Choroid plexus epithelial cell (primary cell): ENCODE measurements at places on chromosomes 1 and 21.
A peak's percentile ranks its signal among the peaks of the same experiment; 100 is the strongest.

DNA sequence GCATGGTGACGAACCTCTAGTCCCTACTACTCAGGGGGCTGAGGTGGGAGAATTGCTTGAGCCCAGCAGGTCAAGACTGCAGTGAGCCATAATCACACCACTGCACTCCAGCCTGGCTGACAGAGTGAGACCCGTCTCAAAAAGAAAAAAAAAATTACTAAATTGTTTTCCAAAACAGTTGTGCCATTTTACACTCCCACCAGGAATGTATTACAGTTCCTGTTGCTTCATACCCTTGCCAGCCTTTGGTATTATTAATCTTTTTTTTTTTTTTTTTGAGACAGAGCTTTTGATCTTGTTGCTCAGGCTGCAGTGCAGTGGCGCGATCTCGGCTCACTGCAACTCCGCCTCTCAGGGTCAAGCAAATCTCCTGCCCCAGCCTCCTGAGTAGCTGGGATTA is 55.9 kb downstream of the RPS6KA1 start:
- no peak for DNase-seq

GRCh38 chr1:28887419-28887834 is 26.9 kb upstream of the EPB41 start:
- no peak for DNase-seq

DNA sequence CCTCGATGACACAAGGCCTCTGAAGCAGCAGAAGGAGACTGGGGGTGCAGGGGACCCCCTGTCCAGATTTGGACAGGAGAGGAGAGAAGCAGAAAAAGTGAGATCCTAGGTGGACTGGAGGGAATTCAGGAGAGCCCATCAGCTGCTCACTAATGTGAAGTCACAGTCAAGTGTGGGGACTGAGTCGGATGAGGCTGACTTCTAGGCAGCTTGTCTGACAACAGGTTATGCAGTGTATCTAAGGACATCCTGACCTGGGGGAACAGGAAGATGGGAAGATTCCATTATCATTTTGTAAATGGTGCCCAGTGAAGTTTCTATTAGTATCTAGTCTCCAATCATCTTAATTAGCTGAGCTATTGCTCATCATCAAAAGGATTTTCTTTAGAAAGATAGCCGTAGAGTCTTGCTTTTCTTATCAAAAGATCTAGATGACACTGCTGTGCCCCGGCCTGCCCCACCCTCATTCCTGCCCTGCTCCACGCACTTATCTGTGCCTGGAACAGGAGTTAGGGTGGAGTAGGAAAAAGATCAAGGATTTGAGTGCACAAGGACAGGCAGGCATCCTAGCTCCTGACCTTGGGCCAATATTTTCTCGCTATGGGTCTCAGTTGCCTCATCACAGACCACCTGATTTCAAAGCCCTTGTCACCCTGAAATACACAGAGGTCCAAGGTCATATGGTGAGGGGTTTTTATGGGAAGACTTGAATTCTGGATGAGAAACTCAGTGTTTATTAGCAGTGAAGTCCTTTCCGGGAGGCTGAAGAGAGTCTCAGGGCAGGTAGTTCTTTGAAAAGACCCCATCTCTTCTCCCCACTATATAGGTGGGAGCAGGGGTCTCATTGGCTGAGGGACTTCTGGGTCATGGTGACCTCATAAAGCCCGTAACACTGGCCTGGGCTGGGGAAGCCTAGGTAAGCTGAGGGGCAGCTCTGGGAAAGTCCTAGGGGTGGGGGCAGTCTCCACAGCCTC is at the start of gene MROH7:
MROH7 (plus strand) TSS at position 924 of the 974 bp plus-strand sequence. CDS start 11,141 bp downstream, outside the sequence.
- DNase-seq = no peak

DNA sequence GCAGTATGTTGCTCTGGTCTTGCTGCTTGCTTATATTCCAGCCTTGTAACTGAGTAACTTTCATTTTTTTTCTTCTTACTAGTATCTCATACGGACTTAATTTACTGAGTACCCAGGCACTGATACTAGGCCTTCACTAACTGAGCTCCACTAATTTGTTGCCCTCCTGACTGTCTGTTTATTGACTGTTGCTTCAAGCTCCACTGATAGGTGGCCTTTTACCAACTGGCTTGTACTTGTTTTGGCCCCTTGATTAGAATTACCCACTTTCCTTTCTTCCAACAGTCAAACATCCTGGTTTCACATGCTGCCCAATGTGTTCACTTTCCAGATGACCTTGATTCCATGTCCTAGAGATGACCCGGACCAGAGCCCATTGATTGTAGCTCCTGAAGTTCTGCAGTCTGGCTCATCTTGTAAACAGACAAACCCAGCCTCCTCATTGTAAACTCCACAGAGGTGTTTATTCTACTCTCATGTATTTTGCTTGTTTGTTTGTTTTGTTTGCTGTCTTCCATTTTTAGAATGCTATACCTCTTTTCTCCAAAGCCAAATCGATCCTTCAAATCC is 27.7 kb downstream of the RGS1 start:
- no peak for DNase-seq

DNA sequence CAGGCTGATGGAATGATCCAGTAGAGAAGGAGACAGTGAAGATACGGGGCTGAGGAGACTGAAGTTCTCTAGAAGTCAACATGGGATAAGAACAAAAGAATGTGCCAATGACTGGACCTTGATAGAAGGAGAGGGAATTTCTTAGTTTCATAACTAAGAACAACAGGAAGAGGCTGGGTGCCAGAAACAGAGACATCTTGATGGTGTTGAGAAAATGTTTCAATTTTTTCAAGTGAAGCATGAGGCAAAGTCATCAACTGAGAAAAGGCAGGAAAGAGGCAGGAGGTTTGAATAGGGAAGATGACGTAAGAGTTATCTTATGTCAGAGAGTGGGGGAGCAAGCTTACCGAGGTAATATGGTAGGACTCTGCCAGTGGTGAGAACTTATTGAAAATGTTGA is 80.1 kb downstream of the SPAG17 start:
- peak; percentile 18 for DNase-seq

DNA sequence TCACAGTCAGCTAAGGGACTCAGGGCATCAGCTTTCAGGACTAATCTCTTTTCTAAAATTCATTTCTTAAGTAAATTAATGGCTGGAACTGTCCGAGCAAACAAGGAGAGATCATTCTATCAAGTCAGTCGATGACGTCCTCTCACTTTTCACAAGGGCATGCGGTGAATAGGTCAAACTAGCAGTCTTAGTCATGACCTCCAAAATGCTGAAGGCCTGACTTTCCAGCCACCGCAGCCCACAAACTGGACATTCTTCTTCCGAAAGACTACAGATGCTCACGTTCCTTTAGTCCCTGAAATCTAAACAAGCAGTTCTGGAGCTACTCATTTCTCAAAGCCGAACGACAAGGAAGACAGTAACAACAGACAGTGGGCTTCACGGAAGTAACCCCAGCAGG is 127.9 kb downstream of the TIAM1 start:
- DNase-seq = no peak

GRCh38 chr1:158961178-158961577 is 29.8 kb downstream of the PYHIN1 start:
- DNase-seq = no peak

GRCh38 chr21:38223893-38224540 is 32.8 kb upstream of the KCNJ15 start:
- peak; percentile 57 for DNase-seq

DNA sequence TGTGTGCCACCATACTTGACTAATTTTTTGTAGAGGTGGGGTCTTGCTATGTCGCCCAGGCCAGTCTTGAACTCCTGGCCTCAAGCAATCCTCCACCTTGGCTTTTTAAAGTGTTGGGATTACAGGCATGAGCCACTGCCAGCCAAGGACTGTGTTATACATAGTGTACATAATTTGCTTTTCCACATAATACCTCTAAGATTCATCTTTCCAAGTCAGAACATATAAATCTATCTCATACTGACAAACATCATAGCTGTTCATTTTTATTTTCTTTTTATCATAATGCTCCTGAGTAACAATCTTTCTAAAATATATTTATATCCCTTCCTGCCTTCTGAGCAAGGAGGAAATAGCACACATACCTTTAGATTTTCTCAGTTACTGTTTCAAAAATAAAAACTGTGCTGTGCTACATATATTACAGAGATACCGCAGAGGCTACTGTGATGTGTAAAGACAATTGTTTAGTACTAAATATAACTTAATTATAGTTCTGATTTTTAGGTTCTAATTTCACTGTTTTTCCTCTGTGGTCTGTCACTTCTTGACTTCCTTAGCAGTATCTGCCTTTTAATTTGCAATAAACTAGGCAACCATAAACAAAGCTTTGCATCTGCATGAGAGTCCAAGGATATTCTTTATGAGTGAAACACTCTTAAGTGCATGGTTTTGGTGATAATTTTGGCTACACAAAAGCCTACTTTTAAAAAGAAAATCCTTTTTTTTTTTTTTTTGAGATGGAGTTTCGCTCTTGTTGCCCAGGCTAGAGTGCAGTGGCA is 59.3 kb downstream of the EYA3 start:
- DNase-seq = peak; percentile 66

DNA sequence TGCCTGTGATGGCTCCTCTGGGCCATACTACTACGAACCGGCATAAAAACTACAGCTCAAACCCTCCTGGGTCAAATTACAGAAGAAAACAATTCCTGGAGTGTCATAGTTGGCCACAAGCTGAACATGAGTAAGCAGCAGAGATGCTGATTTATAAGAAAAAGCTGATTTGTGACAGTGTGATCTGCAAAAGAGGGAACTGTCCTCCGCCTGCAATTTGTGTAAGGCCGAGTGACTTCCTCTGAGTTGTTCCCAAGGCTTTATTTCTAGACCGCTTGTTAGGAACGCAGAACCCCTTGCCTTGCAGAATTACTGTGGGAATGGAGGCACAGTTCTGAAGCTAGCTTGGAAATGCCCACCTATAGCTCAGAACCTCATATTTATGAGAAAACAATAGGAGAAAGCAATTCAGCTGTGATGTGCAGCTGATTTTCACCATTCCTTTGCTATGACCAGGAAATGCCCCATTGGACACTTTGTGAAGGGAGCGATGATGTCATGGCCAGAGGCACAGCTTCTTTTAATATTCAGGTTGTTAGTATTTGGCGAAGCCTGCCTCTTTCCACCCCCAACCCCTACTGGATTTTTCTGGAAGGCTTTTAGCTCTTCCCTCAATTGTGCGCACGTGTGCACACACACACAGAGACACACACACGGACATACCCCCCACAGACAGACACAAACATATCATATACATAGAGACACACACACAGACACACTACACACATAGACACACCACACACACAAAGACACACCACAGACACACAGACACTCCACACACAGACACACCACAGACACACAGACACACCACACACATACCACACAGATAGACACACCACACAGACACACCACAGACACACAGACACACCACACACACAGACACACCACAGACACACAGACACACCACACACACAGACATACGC is 47.6 kb downstream of the IER5 start:
- DNase-seq = peak; percentile 92

GRCh38 chr1:21189906-21190500 is 13.3 kb upstream of the EIF4G3 start:
- no peak for DNase-seq

- no peak for DNase-seq
Observed at GRCh38 chr1:155241841-155242264, 13.4 kb downstream of the ENTREP3 start.

DNA sequence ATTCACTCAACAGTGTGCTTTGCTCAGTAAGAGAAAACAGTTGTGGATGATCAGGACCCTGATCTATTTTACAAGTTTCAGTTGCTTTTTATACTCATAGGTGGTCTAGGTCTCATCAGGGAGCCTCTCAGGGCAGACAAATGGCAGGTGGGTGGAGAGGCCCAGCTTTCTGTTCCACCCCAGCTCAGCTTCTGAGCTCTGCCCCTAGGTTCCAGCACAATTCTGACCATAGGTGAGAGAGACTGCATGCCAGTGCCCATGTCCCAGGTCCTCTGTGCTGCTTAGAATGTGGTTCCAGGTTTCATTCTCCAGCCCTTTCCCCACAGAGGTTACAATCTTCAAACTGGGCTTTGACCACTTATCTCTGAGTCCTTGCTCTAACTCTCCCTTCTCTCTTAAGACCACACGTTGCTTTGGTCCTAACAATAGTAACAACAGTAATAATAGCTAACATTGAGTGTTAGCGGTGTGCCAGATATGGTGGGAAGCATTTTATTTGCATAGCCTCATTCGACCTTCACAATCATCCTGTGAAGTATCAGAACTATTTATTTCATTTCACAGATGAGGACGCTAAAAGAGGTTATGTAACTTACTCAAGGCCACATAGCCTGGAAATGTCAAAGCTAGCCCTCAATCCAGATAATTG is 19.6 kb upstream of the DUSP10 start:
- DNase-seq = no peak

- DNase-seq = no peak
Observed at GRCh38 chr1:173823781-173824314, 625 bp upstream of the DARS2 start.

DNA sequence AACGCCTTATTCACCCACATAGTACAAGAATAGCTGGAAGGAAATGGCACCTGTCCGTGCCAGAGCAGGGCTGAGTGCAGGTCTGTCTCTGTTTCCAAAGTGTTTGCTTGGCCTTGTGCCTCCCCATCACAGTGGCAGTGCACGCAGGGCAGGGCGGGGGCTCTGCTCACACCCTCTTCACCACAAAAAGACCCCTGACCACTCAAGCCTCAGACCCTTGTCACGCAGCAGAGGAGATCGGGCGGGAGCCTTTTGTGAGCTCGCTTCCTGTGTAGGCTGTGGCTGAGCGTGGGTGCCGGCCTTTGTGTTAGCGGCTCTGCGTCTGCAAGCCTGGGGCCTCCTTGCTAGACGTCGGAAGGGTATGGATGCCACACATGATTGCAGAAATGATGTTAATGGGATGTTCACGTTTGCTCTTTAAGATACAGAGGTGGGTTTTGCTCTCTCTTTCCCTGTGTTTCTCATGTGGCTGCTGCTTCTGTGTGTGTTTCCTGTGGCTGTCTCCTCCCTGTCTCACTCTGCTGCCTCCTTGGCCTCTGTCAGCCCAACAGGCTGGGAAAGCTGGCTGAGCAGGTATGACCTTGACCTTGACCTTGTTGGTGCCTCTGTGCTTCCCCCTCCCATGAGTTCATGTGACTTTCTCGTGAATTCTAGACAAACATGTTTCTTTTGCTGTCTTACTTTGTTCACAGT is 45.4 kb downstream of the S100B start:
- no peak for DNase-seq

DNA sequence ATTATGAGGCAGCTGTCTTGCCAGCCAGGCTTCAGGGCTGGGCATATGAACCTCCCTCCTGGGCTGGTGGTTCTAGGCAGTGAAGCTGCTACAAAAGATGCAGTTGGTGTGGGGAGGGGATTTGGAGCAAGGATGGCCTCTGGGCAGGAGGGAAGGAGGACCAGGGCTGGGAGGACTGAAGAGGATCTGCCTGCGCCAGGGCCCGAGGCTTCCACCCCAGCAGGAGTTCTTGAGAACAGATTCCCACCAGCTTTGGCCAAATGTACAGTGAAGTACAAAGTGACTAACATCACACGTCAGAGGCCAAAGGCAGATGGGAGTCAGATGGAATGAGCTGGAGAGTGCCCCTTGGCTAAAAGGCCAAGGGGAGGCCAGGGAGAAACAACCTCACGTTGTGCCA is 62.4 kb downstream of the DDX20 start:
- no peak for DNase-seq

- no peak for DNase-seq
Observed at GRCh38 chr1:224343679-224344078, 13.0 kb upstream of the CNIH4 start.

- no peak for DNase-seq
Observed at GRCh38 chr1:74343216-74343615, 108.0 kb downstream of the TNNI3K start.

- DNase-seq = peak; percentile 87
Observed at GRCh38 chr1:154176337-154176736, 15.6 kb downstream of the TPM3 start.
